ENCODE measurements at places on chromosomes 5 and 9.

DNA sequence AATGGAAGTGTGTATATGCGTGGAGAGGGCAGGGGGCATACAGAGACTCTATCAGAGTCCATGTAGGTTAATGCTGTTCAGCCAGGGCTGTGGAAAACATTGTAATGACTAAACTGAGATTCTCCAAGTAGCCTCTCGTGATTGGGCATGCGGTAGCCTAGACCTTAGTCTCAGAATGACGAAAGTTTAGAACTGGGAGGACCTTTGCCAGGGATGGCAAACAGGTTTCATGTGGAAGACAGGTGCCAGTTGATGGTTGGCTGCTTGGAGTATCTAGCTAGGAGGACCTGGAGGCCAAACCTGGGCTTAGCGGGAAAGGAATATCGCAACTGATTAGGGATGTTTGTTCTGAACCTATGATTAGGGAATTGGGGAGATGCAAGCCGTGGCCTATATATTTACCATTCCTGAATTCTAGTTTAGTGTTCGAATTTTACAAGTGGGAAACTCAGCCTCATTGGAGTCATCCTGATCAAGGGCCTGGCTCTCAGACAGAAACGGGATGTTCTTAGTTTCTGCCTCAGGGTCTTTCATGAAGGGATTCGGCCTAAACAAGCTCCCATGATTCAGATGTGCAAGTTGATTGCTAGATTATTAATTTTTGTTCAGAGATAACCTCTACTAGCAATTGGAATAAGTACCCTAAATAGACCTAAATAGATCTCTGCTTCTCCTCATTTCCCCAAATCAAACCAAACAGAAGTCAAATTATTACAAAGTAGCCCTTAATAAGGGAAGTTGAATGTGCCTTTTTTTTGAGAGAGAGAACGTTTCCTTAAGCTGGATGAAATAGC, 26.8 kb upstream of the TJP2 start:
- no peak for DNase-seq

DNA sequence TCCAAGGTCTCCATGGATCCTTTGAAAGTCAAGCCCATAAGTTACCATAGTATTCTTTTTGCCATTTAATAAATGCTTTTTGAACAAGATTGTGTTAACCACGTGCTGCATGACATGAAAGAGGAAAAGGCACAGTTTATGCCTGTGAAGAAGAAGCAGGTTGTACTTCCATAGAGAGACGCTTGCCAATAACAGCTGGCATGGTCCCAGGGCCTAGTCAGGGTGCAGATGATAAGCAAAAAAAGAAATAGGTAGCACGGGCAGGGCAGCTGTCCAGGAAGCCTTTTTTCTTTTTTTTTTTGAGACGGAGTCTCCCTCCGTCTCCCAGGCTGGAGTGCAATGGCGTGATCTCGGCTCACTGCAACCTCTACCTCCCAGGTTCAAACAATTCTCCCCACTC, 71.8 kb upstream of the CLINT1 start:
- DNase-seq, result no peak

DNA sequence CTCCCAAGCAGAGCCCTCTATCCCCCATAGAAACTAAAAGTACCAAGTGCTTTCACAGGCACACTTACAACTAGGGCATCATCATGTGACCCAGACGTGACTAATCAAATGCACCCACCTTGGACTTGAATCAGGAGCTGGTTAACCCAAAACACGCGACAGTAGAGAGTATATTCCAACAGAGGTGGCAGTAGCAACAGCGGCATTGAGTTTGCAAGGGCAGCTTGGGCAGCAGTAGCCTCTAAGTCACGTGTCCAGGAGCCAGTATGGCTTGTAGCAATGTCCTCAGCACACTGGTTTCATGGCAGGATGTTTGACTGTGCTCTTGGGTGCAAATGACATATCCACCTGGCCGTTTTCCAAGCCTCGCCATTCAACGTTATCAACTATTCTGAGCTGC, 73.4 kb upstream of the DNAH5 start:
- DNase-seq, result no peak

DNA sequence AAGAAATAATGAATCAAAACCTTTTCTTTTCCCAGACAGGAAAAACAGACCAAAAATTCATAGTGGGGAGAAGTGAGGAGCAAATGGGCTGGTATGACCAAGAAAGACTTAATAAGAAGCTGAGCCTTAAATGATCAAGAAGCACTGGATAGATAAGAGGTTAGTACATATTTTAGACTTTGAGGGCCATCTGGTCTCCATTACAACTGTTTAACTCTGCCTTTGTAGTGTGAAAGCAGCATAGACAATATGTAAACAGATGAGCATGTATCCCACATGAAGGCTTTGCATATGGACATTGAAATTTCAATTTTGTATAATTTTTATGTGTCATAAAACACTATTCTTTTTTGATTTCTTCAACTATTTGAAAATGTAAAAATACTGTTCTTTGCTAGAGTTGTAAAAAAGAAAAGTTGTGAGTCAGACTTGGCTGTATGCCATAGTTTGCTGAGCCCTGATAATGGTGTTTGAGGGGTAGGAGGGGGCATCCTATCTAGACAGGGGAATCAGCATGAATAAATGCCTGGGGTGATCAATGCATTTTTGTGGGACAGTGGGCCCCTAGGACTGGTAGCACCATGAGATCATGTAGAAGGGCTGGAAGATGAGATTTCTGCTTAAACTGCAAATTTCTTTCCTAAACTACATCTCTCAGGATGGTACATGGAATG, 91.8 kb upstream of the GPR151 start:
- no peak for DNase-seq
